MCF 10A (cell line): ENCODE measurements at places on chromosomes 4 and X.

GRCh38 chr4:52868133-52868532, 6.0 kb downstream of the RASL11B start:
- H3K36me3 ChIP-seq, result peaks cover 48% of the 10 kb centered on the region
- DNase-seq, result no peak
- H3K4me1 ChIP-seq, result peaks cover 16% of the 10 kb centered on the region

DNA sequence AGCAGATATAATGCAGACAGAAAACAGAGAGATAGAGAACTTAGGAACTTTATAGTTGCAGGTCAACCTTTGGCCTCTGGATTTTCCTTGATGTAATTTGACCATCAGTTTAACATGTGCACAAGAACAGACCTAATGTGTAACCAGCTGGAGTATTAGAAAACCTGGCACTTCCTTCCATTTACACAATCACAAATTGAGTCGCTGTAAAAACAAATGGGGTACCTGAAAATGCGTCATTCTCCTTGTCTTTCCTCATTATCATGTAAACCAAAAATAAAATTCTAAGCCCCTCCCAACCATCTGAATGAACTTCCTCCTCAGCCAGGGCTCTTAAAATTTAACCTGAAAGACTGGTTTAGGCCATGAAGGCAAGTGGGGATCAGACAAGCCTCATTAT, 358.4 kb upstream of the MAGEB16 start:
- H3K4me1 ChIP-seq, result peaks cover 15% of the 10 kb centered on the region
- H3K4me3 ChIP-seq, result no peak overlapping the region
- H3K27me3 ChIP-seq, result no peaks in the 10 kb centered on the region

GRCh38 chr4:26023203-26023972, 109.4 kb downstream of the SMIM20 start:
- no peak overlapping the region for H3K27ac ChIP-seq
- peaks cover 35% of the 10 kb centered on the region for H3K4me1 ChIP-seq
- no peaks in the 10 kb centered on the region for H3K27me3 ChIP-seq
- no peaks in the 10 kb centered on the region for H3K36me3 ChIP-seq

GRCh38 chrX:9807355-9808182, 21.3 kb downstream of the SHROOM2 start:
- H3K36me3 ChIP-seq, result no peaks in the 10 kb centered on the region
- no peaks in the 10 kb centered on the region for H3K27me3 ChIP-seq
- no peak overlapping the region for H3K4me3 ChIP-seq
- H3K27ac ChIP-seq, result peak overlapping the region; percentile 69
- peaks cover 5% of the 10 kb centered on the region for H3K4me1 ChIP-seq

GRCh38 chr4:36208893-36209473, 35.3 kb downstream of the ARAP2 start:
- peaks cover 5% of the 10 kb centered on the region for H3K4me1 ChIP-seq
- peaks cover 5% of the 10 kb centered on the region for H3K36me3 ChIP-seq
- no peak for DNase-seq
- H3K27ac ChIP-seq, result no peak overlapping the region
- H3K4me3 ChIP-seq, result no peak overlapping the region

- no peak for DNase-seq
- no peak overlapping the region for H3K27ac ChIP-seq
- H3K4me3 ChIP-seq, result no peak overlapping the region
- H3K36me3 ChIP-seq, result no peaks in the 10 kb centered on the region
Observed at GRCh38 chr4:42498040-42498439, 100.8 kb downstream of the SHISA3 start.

DNA sequence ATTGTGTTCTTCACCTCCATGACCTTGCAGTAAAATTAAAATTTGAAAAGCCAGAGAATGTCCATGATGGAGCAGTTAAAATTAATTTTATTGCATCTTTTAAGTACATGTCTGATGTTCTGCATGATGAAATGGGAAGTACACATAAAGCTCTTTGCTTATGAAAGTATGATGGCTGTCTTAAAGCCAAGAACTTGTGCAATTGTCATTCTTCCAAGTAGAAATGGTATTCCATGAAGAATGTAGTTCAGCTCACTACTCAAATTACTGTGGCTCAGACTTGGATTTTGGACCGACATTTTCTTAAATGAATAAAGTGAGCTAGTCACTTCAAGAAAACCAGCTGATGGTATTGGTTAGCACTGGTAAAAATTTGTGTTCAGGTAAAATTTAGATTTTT, 161.7 kb upstream of the CXCL13 start:
- peak; percentile 38 for DNase-seq
- H3K4me3 ChIP-seq, result no peak overlapping the region
- H3K4me1 ChIP-seq, result no peaks in the 10 kb centered on the region
- no peaks in the 10 kb centered on the region for H3K36me3 ChIP-seq
- H3K27me3 ChIP-seq, result no peaks in the 10 kb centered on the region
- no peak overlapping the region for H3K27ac ChIP-seq

- peaks cover 4% of the 10 kb centered on the region for H3K36me3 ChIP-seq
- DNase-seq, result no peak
- H3K4me1 ChIP-seq, result peaks cover 10% of the 10 kb centered on the region
- H3K27ac ChIP-seq, result no peak overlapping the region
- no peaks in the 10 kb centered on the region for H3K27me3 ChIP-seq
- H3K4me3 ChIP-seq, result no peak overlapping the region
Observed at GRCh38 chrX:153974726-153975286, 2.3 kb downstream of the TMEM187 start.

GRCh38 chr4:122331195-122331594, 47.6 kb upstream of the ADAD1 start:
- H3K4me1 ChIP-seq, result no peaks in the 10 kb centered on the region
- H3K27ac ChIP-seq, result no peak overlapping the region
- no peaks in the 10 kb centered on the region for H3K27me3 ChIP-seq
- H3K4me3 ChIP-seq, result no peak overlapping the region
- H3K36me3 ChIP-seq, result peaks cover 30% of the 10 kb centered on the region

GRCh38 chr4:2804973-2805501, 12.2 kb downstream of the SH3BP2 start:
- DNase-seq, result no peak
- peak overlapping the region; percentile 89 for H3K27ac ChIP-seq
- H3K36me3 ChIP-seq, result no peaks in the 10 kb centered on the region
- H3K4me1 ChIP-seq, result peaks cover 42% of the 10 kb centered on the region
- H3K27me3 ChIP-seq, result no peaks in the 10 kb centered on the region

DNA sequence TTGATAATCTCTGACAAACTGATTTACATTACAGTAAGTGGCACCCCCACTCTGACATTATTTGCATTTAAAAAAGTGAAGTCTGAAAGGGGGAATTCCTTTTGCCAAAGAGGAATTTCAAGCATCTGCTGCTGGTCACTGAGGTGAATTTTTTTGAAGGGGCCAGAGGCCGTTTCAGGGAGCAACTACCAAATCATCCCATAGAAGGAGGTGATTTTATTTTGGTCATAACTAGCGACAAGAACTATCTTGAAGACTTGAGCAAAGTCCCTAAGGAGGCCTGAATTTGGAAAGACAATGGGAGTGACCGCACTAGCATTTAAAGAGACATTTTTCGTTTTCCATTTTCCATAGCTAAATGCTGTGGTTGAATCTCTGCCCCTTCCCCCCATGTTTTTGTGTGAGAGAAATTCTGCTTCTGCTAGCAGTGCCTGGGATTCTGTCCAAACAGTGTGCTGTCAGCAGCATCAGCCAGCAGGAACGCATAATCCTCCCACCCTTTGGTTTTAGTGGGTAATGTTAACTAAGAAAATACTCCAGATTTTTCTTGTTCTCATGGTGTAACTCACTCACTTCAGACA, 110.1 kb upstream of the MED14 start:
- H3K4me1 ChIP-seq, result no peaks in the 10 kb centered on the region
- DNase-seq, result peak; percentile 33
- peaks cover 78% of the 10 kb centered on the region for H3K27me3 ChIP-seq
- H3K4me3 ChIP-seq, result no peak overlapping the region
- H3K36me3 ChIP-seq, result no peaks in the 10 kb centered on the region
- H3K27ac ChIP-seq, result no peak overlapping the region

- no peaks in the 10 kb centered on the region for H3K36me3 ChIP-seq
- peaks cover 27% of the 10 kb centered on the region for H3K4me1 ChIP-seq
- DNase-seq, result peak; percentile 21
- no peaks in the 10 kb centered on the region for H3K27me3 ChIP-seq
- H3K27ac ChIP-seq, result no peak overlapping the region
- no peak overlapping the region for H3K4me3 ChIP-seq
Observed at GRCh38 chrX:3514996-3515395, 168.5 kb upstream of the MXRA5 start.
